ENCODE measurements at places on chromosomes 3 and 15.

DNA sequence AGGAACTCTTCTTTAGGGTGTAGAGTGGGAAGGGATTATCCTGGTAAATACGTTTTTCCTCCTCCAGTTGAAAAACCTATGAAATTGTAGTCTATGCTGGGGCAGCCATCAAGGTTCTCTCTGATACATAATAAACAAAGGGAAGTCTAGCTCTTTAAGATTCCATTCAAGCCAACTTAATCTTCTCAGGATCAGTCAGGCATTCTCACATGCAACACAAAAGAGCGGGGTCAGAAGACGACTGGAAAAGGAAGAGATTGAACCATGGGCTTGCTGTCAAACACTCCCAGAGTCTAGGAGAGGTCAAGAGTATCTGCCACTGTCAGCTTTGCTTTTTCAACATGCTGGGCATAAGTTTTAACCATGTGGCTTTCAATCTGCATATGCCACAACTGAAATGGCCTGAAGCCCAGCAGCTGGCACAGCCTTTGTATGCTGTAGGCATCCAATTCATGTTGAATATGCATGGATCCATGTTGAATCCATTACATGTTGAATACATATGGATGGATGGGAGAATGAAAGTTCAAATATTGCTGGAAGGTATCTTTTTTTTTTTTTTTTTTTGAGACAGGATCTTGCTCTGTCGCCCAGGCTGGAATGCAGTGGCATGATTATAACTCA lies 8.5 kb downstream of the TRAT1 start:
- no peak for DNase-seq

GRCh38 chr3:156360963-156361362 lies 194.0 kb downstream of the SSR3 start:
- no peak for DNase-seq

- no peak for DNase-seq
Measured at GRCh38 chr3:44795197-44795596, 33.6 kb downstream of the KIF15 start.

DNA sequence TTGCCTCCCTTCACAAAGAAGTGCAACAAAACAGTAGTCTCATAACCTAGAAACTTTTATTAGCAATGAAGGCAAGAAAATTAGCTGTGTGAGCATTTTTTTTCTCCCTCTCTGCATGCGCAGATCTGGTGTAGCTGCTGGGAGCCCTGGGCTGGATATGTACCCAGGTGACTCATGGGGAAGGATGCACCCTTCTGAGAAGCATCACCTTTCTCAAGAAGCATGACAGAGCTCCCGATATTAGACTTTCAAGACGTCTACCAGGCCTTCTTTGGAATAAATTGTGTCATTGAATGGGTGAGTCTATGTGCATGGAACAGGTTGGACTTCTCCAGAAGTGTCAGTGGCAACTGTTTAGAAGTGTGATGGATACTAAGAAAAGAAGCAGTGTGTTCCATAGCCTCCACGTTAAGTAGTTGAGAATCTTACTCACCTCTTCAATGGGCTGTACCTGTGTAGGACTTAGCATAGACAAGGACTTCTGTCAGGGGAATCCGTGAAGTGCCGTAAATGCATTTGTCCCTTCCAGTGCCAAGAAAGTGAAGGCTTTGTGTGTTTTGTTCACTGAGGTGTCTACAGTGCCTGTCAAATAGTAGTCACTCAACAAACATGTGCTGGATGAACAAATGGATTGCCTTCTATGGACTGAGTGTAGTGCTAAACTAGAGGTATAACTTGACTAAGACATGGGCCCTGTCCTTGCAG lies 47.7 kb upstream of the RASGRP1 start:
- no peak for DNase-seq

- DNase-seq, result no peak
Measured at GRCh38 chr3:89173546-89173945, 66.1 kb downstream of the EPHA3 start.

DNA sequence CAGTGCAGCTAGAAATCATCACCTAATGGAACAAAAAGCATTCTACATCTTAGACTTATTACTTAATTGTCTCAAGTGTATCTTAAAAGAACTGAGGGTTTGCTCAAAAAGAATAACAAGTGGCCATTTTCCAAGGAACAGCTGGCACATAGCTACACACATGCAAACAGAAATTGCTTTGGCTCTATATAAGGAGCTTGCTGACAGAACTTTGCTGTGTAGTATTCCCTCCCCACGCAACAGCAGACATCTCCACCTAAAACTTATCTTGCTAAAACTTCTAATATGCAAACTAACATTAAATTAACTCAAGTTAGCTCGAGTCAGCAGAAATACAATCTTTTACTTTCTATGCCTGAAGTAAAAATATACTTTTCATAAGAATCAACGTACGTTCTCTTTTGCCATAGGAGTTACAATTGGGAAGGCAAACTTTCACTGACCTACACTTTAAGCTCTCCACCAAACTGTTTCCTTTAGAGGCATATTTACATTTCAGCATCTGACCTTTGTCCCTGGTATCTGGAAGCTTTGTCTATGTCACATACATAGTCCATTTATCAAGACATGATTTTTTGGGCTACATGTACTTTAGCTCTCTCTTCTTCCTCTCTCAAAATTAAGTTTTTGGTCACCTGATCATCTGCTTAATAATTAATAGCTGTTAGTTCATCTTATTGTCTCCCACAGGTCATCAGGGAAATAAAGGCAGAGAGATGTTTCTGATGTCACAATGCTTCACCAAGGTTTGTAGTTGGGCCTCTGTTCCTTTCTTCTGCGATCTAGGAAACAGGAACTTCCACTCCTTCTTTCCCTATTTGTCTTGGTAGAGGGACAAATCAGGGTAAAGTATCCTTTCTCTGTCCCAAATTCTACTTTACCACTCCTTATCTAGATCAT lies 163.4 kb upstream of the AGTR1 start:
- DNase-seq, result no peak

GRCh38 chr15:71800835-71801745 lies 9.3 kb upstream of the NR2E3 start:
- DNase-seq, result peak; percentile 49

DNA sequence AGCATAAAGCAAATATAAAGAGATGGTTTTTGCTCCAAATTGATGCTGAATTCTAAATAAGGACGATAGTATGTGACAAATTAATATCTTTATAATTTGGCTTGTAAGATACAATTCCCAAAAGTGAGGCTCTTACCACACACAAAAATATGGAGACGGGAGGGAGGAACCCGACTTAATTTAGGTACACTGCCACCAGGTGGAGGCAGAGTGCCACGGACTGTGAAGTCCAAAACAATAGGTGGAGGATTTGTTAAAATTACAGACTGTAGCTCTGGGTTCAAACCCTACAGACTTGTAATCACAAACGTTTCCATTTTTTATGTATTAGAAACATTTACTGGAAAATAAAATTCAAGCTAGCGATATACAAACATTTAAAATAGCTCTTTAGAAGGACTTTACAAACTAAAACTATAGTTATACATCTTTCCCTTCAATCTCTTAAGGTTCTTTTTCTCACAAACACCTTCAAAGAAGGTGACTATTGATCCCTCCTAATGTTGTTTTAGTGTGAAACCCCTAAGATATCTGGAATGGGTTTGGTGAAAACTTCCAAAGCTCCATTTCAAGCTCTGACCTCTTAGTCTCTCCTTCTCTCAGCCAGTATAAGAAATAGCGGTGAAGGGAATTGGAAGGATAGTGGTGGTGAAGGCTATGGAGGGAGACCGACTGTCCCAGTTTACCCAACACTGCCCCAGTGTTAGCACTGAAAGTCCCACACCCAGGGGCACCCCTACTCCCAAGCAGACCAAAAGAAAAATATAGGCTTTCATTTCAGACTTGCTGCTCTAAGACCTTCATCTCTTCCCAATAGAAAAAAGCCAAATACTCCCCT lies 89.7 kb downstream of the AQP9 start:
- DNase-seq, result peak; percentile 75

Data from OCI-LY7 (cell line).